ENCODE measurements at places on chromosomes 13 and 19.

DNA sequence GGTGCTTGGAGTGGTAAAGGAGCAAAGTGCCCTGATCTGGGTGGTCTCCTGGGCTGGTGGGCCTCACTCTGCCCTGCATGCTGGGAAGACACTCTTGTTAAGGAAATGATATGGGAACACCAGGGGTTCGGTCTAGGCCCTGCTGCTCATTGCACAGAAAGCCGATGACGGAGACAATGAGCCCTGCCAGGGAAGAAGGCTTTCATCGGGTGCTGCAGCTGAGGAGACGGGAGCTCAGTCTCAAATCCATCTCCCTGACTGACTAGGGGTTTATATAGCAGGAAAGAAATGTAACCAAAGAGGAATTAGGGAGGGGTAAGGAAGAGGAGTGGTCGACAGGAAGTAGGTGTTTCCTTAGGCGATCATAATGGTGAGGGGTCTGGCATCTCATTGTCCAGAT lies 253.4 kb downstream of the TEX29 start:
- DNase-seq: no peak

- DNase-seq: no peak
Measured at GRCh38 chr19:3469638-3470499, 10.5 kb downstream of the SMIM24 start.

DNA sequence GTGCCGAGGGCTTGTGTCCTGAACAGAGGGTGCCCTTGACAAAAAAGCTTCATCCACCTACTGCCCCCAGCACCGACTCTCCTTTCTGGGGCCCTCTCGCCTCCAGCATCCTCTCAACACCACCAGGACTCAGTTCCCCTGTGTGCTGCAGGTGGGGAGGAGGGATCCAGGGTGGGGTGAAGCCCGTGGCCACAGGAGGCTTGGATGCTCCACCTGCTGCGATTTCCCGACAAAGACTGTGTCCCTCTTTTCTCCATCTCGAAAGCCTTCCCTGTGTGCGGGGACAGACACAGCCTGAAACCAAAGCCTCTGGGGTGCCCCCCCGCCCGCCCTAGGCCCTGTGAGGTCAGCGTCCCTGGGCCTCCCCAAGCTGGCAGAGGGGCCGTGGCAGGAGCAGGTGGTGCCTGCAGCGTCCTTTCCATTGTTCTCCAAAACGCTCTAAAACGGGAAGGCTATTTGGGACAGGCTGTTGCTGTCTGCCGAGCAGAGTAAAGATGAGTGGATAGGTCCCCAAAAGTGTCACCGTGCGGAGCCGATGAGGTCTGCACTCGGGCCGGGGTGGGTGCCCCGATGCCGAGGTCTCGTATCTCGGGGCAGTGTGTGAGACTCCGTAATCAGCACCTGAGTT lies 185.7 kb downstream of the PTPRS start:
- no peak for DNase-seq

GRCh38 chr19:18421371-18421959 lies 2.3 kb downstream of the SSBP4 start:
- DNase-seq: no peak

GRCh38 chr19:46283771-46284170 lies 13.1 kb upstream of the HIF3A start:
- no peak for DNase-seq

DNA sequence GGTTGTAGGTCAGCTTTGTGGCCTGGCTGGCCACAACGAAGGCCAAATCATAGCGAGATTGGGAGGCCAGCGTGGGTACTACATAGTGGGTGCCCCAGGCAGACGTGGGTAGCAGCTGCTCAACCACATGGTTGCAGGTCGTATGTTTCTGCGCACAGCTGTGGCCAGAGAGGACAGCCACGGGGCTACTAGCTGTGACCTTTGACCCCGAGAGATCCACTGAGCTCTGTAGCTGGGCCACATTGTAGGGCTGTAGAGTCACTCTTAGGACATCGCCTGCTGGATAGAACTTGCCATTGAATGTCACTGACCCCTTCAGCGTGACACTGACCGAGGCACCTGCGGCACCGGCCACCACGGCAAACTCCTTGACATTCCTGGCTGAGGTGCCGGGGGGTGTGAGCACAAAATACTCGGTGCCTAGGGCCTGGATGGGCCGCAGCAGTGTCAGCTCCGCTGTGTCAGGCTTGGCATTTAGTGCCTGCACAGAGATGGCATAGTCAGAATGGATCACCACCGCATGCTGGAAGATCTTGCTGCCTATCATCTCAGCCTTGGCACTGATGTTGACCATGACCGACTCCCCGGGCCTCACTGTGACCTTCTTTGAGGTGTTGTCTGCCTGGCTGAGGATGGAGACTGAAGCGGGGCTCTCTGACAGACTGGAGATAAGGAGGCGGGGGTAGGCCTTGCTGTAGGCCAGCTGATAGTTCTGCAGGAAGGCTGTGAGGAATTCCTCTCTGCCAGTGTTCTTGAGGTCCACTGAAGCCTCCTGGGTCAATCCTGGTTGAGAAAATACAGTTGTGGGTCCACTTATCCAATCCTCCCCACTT lies 6.7 kb downstream of the FCGBP start:
- no peak for DNase-seq

GRCh38 chr19:8986296-8986695 lies 23.9 kb downstream of the MUC16 start:
- no peak for DNase-seq

GRCh38 chr13:31179754-31180153 lies 18.1 kb upstream of the HSPH1 start:
- no peak for DNase-seq

- DNase-seq: no peak
Measured at GRCh38 chr13:27035892-27036235, 135.7 kb downstream of the USP12 start.

- DNase-seq: no peak
Measured at GRCh38 chr13:105232439-105232838, 1303.0 kb downstream of the EFNB2 start.

DNA sequence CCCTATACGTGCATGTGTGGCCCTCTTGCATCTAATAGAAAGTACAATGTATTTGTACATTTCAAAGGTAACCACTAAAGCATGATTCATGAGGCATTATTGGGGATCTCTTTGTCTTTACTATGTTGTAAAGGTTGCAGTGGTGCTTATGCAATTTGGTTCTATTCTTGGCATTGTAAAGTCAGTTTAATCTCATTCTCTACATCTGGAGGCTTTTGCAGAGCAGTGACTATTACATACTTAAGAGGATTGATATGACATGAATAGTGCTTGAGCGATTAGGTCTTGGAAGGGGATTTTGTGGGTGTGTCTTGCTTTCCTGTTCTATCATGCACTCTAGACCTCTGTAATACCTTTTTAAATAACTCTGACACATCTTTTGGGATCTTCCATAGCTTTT lies 610.0 kb downstream of the EFNB2 start:
- no peak for DNase-seq

GRCh38 chr13:31436478-31436877 lies 236.7 kb downstream of the B3GLCT start:
- DNase-seq: no peak

DNA sequence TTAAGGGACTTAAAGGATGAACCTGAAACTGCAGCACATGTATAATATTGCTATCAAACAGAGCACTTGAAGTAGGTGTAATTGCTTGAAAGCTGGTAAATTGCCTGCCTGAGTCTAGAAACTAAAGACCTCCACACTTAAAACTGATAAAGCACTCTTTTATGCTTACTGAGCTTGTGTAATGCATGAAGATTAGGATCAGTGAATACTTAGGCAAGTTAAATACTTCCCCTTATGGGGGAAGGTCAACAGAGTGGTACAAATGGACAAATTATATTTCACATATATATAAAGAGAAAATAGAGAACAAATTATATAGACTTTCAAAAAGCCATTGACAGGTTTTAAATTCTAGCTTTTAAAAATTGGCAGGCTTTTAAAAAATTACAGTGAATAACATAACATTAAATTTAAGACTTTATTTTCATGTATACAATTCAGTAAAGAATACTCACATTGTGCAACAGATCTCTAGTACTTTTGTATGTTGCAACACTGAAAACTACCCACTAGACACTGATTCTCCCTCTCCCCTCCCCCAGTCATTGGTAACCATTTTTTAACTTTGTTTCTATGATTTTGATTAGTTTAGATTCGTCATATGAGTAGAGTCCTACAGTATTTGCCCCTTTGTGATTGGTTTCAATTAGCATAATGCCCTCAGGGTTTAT lies 23.9 kb downstream of the PIBF1 start:
- peak; percentile 63 for DNase-seq

DNA sequence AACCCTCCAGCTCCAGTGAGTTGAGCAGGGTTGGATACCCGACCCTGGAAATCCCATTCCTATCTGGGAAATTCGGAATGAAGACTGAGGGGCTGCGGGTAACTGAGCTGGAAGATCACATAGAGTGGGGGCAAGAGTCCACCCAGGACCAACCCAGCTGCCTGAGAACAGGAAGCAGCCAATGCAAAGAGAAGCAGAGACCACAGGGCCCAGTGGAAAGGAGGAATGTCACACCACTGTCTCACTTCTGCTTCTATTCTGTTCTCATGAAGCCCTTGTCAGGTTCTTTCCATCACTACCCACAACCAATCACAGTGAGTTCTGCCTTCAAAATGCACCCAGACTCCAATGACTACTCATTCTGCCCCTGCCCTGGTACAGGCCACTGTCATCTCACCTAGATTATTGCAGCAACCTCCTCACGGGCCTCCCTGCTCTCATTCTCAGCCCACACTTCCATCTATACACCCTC lies 15.3 kb downstream of the DYRK1B start:
- no peak for DNase-seq

GRCh38 chr13:29471551-29471950 lies 123.9 kb downstream of the SLC7A1 start:
- peak; percentile 65 for DNase-seq

- DNase-seq: peak; percentile 42
Measured at GRCh38 chr19:40165362-40165937, 25.8 kb upstream of the MAP3K10 start.

GRCh38 chr13:93343097-93343496 lies 116.5 kb downstream of the GPC6 start:
- no peak for DNase-seq

GRCh38 chr13:75825594-75825993 lies 189.5 kb downstream of the LMO7 start:
- no peak for DNase-seq

GRCh38 chr19:38975214-38975860 lies at the start of gene FBXO17:
FBXO17 (minus strand) TSS chr19:38975742; CDS start chr19:38950319, 25,423 bp downstream.
- DNase-seq: no peak

- DNase-seq: no peak
Measured at GRCh38 chr19:34135054-34135800, 37.1 kb upstream of the LSM14A start.

- peak; percentile 67 for DNase-seq
Measured at GRCh38 chr19:34999498-35000337, at the start of gene GRAMD1A. GRAMD1A (plus strand) TSS chr19:35000323; CDS start chr19:35000479, 156 bp downstream.

GRCh38 chr13:110125613-110126272 lies 181.2 kb downstream of the COL4A1 start:
- no peak for DNase-seq

GRCh38 chr19:50252111-50252886 lies 48.9 kb downstream of the MYH14 start:
- DNase-seq: peak; percentile 10

GRCh38 chr13:67806796-67807195 lies 576.7 kb upstream of the PCDH9 start:
- no peak for DNase-seq

- no peak for DNase-seq
Measured at GRCh38 chr19:45547965-45548609, 36.5 kb downstream of the OPA3 start.

DNA sequence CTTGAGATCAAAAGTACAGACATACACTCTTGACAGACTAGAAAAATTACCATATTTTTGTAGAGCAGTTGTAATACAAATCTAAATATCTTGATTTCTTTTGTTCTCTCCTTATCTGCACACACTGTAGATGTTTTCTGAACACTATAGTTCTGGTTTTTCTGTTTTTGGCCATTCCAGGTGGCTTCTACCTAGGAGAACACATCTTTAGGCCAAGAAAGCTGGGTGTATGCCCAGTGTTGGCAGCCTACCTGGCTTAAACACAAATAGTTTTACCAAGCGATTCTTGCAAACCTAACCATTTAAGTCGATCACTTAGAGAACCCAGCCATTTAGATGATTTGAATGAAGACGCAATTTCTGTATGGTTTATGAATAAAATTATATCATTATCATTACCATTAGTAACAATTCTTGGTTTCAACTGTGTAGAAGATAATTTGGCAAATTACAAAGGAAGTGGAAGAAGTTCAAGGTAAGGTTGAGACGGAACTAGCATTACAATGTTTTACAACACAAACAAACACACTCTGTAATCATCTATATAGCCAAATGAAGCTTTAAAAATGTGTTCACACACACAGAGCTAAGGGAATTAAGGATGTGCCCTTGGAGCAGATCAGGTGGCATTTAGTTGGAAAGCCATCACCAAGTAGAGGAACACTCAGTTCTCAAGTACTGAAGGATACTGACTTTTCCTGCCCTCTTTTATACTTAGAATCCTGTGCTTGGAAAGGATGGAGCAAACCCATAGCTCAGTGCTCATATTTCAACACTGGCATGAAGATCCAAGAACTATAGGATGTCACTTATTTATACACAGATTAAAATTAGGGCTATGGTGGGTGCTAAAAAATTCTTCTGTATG lies 36.2 kb downstream of the ERCC5 start:
- DNase-seq: no peak

GRCh38 chr13:33634546-33634982 lies 183.4 kb upstream of the RFC3 start:
- no peak for DNase-seq

DNA sequence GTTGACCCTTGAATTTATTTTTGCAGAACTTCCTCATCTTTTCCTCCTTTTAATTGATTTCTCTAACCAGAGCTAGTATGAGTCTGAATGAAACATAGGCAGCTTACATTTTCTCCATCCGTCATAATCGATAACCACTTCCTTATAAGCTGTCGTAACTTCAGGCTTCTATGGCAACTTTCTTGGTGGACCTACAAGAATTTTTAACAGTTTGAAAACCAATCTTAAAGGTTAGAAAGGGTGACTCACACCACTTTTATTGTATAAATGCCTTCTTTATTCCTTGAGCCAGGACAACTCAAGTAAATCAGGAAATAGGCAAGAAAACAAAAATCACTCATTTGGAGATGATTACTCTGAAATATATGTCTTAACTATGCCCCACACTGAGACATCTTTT lies 105.7 kb upstream of the KL start:
- DNase-seq: no peak

GRCh38 chr19:8336660-8337059 lies 6.4 kb downstream of the KANK3 start:
- DNase-seq: no peak

- no peak for DNase-seq
Measured at GRCh38 chr13:35481777-35482176, 5.3 kb upstream of the MAB21L1 start.

GRCh38 chr13:76703621-76704288 lies 182.4 kb downstream of the KCTD12 start:
- no peak for DNase-seq

- DNase-seq: no peak
Measured at GRCh38 chr19:52691737-52692136, 43.1 kb downstream of the ZNF611 start.

GRCh38 chr13:109111141-109111540 lies 481.7 kb downstream of the MYO16 start:
- DNase-seq: no peak

Data from CD14-positive monocyte (primary cell).